Activated CD8-positive, alpha-beta memory T cell treated with anti-CD3 and anti-CD28 coated beads for 4 hours (primary cell): ENCODE measurements at places on chromosomes 1 and 21.
A peak's percentile ranks its signal among the peaks of the same experiment; 100 is the strongest.

- DNase-seq = no peak
Measured at GRCh38 chr1:117110774-117111173, 10.8 kb downstream of the TRIM45 start.

- no peak for DNase-seq
Measured at GRCh38 chr1:18861082-18861481, 1.6 kb upstream of the TAS1R2 start.

DNA sequence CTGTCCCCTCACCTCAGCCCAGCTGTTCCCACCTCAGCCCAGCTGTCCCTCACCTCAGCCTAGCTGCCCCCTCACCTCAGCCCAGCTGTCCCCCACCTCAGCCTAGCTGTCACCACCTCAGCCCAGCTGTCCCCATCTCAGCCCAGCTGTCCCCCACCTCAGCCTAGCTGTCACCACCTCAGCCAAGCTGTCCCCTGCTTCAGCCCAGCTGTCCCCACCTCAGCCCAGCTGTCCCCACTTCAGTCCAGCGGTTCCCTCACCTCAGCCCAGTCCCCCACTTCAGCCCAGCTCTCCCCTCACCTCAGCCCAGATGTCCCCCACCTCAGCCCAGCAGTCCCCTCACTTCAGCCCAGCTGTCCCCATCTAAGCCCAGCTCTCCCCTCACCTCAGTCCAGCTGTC, 88.4 kb upstream of the CSF3R start:
- no peak for DNase-seq

DNA sequence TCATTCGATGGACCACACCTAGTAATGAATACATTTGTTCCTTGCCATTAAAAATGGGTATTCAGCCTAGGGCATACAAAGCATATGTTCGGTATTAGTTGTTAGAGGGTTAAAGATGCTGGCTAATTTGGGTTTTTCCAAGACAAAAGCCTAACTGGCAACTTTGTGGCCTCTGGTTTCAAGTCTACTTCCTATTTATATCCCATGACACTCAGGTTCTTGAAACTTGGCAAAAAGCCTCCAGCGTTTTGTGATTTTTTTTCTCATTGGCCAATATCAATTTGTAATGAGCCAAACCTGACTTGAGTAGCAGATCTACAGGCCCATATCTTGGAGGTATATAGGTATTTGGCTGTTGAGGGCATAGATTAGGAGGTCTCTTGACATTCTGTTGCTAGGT, 75.3 kb downstream of the C1orf21 start:
- no peak for DNase-seq

DNA sequence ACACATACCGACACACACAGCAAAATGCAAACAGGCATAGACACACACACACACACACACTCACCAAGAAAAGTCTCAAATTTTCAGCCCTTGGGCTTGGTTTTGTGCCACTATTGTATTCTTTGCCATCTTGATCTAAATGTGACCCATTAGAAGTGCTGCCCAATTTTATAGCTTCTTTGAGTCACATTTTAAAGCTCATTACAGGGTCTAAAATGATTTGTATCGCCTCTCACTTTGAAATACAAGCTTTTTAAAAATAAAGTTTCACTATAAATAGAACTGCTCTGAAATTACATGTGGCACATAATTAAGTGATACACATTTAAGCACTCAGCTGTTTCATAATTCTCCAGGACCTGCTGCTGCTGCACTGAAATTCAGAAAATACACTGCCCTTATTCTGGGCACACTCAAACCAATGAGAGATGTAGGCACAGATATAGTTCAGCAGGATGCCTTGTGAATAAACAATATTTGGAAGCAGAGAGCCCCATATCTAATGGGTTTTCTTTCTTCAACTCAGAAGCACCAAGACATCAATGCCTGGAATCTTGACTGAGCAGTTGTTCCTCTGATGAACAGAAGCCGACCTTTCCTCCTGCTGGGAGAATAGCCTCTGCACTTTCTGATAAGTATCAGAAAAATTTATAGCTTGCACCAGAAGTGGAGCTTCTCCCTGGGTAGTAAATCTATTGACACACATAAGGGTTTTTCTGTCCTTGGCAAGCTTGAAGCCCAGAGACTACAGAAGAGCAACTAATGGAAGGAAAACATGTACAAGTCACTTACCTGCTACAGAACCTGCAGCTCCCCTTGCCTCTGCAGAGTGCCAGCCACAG, 37.0 kb upstream of the PLPPR4 start:
- no peak for DNase-seq

GRCh38 chr1:12565966-12566352, 52.1 kb downstream of the DHRS3 start:
- no peak for DNase-seq

GRCh38 chr1:182527680-182528079, 61.4 kb downstream of the RNASEL start:
- DNase-seq = no peak

DNA sequence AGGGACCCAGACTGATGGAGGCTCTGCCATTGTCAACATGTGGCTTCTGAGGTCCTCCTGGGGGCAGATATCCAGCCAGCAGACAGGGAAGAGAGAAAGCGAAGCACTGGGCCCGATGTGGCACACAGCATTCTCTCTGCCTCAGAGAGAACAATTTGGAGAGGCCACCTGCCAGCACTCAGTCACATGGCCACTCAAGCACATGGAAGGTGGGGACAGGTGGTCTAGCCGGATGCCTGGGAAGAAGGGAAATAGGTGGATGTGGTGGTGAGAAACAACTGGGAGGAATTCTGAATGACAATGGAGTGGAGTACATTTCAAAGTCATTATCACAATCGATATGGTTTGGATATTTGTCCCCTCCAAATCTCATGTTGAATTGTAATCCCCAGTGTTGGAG, 109.0 kb downstream of the UBE2U start:
- no peak for DNase-seq

GRCh38 chr1:151428068-151428467, 28.7 kb downstream of the PSMB4 start:
- no peak for DNase-seq

- DNase-seq = no peak
Measured at GRCh38 chr1:93976291-93976690, 67.1 kb upstream of the GCLM start.

- no peak for DNase-seq
Measured at GRCh38 chr1:2587860-2588571, 1.4 kb downstream of the PRXL2B start.

DNA sequence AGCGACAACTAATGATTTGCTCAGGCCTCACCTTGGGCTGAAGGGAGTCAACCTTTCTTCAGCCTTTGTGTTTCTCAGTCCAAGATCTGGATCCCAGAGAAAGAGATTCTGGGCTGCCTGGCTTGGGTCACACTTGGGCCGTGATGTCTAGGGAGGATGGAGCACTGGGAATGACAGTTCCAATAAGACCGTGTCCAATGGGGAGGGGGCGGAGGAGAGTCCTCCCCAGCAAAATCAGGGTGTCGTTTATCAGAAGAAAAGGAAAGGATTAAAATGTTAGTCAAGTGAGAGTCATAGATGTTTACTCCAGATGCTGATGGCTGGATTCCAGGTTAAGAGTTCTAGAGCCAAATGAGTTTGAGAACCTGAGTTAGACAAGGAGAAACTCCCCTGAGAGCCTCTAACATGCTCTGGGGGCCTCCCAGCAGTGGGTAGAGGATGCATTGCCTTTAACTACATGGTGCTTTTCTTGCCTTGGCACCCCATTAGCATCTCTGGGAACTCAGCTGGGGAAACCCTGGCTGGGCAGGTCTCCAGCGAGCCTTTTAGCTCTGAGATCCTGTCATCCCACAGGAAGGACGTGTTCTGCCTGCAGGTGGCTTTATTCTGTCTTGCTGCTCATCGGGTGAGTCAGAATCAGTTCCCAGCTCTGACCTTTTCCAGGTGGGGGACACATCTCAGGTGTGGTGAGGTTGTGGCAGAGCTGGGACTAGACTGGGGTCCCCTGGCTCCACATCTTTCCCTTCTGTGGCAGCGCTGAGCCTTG, 22.2 kb downstream of the NIPAL3 start:
- no peak for DNase-seq

DNA sequence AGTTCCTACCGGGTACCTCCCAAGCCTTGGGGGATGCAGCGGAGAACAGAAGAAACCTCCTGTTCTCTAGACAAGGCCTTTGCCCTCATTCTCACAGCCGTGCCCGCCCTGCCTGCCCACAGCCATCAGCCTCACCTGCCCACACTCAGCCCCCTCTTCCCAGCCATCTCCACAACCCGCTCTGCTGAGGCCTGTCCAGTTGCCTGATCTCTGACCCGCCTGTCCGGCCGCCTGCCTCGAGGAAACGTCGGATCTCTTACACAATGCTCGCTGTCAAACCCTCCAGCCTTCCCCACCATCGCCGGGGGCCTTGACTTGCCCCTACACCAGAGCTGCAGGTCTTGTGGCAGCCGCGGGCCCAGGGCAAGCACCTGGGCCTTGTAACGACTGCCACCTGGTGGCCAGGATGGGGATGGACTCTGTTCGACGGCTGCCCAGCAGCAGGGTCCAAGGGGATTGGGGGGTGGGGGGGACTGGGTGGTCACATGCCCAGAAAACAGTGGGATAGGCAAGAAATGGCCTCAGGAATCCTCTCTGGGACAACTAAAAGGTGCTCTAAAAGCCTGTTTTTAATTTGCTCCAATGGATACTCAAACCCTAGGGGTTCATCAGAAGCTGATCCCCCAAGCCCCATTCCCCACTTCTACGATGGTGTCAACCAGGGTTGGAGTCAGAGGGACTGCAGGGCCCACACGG, 31.0 kb downstream of the SLC45A1 start:
- peak; percentile 29 for DNase-seq
